ENCODE measurements at places on chromosomes 3 and 15. TPM values are rescaled to one million over a fixed set of nuclear protein-coding genes. Genes with fewer than 3 reads are reported as not detected.

Gene B3GNT5
- total RNA-seq, result 1.9 TPM

Gene PYGO1
- total RNA-seq, result 8.7 TPM

Gene MCTP2
- 0.58 TPM for total RNA-seq

Gene LARP6
- total RNA-seq, result 49.0 TPM

Gene SPESP1
- total RNA-seq, result 4.2 TPM

Gene CLRN1
- not detected for total RNA-seq

Gene ENTPD3
- total RNA-seq, result 0.28 TPM

Gene RASL12
- 1.1 TPM for total RNA-seq

Gene TIMP4
- 2.3 TPM for total RNA-seq

Gene EAF2
- total RNA-seq, result 4.5 TPM

Gene AGTR1
- 2.3 TPM for total RNA-seq

Gene SCAP
- 55.8 TPM for total RNA-seq

Gene GP5
- 1.1 TPM for total RNA-seq

Gene CADPS
- total RNA-seq, result 0.85 TPM

Gene LSMEM2
- not detected for total RNA-seq

Gene GASK1A
- total RNA-seq, result 1.9 TPM

Gene FGD5
- total RNA-seq, result 0.85 TPM

Gene GRM7
- not detected for total RNA-seq

Gene PRSS50
- total RNA-seq, result not detected

Gene COL6A5
- total RNA-seq, result not detected

Gene TGM4
- total RNA-seq, result not detected

Gene CSPG4
- total RNA-seq, result 70.7 TPM

Gene MAP1A
- total RNA-seq, result 39.5 TPM

Gene BLM
- total RNA-seq, result 0.85 TPM

Gene UBA5
- 45.1 TPM for total RNA-seq

Gene ROPN1
- not detected for total RNA-seq

Gene CHRM5
- total RNA-seq, result not detected

Gene TMCO5A
- total RNA-seq, result not detected

Measured in regular cardiac myocyte (primary cell).